Muscle of arm (tissue), 14 donors: ENCODE measurements at places on chromosomes 3 and 15.

- DNase-seq: no peak
Measured at GRCh38 chr3:13850161-13850945, 29.5 kb downstream of the WNT7A start.

GRCh38 chr3:155664925-155665695 lies 79.8 kb downstream of the PLCH1 start:
- DNase-seq: peak; percentile 36

DNA sequence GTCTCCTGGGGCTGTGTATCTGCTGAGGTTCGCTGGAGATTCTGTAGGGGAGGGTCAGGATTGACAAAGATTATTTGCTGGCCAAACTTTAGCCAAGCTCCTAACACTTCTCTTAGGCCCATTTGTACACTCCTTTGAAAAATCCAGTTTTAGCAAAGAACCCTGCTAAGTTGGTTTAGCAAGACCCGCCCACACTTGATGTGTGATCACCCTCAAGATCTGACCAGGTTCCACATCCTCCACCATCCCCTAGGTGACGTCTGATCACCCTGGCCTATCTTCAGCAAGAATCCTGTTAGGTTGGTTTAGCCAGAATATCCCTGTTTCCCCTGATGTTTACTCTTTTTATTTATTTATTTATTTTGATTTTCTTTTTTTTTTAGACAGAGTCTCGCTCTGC lies 14.8 kb upstream of the SLC35G2 start:
- no peak for DNase-seq

GRCh38 chr15:78454992-78455391 lies 17.0 kb downstream of the IREB2 start:
- no peak for DNase-seq

GRCh38 chr3:159989973-159990846 lies 1.6 kb downstream of the IL12A start:
- no peak for DNase-seq
